ENCODE measurements at places on chromosomes 1 and 21.

GRCh38 chr1:31241321-31241720, 1.6 kb upstream of the NKAIN1 start:
- DNase-seq, result no peak

GRCh38 chr1:89088572-89088971, 23.6 kb upstream of the GBP1 start:
- no peak for DNase-seq

GRCh38 chr1:46806196-46807020, 7.6 kb downstream of the CYP4B1 start:
- no peak for DNase-seq

GRCh38 chr1:47971385-47972160, 25.6 kb downstream of the TRABD2B start:
- no peak for DNase-seq

GRCh38 chr1:107687849-107688753, 276.9 kb downstream of the VAV3 start:
- peak; percentile 74 for DNase-seq

DNA sequence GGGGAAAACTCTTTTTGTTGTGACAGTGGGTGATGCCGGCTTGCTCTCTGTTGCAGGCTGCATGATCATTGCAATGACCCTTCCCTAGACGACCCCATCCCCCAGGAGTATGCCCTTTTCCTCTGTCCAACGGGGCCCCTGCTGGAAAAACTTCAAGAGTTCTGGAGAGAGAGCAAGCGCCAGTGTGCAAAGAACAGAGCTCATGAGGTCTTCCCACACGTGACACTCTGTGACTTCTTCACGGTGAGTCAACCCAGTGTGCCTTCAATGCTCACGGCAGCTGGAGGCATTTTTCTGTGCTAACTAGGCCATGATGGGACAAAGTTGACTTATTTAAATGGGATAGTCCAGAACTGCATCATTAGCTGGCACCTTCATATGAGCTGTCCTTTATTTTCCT, 5.7 kb downstream of the UBASH3A start:
- DNase-seq, result no peak

GRCh38 chr1:234778221-234779159, 168.5 kb upstream of the IRF2BP2 start:
- DNase-seq, result no peak

DNA sequence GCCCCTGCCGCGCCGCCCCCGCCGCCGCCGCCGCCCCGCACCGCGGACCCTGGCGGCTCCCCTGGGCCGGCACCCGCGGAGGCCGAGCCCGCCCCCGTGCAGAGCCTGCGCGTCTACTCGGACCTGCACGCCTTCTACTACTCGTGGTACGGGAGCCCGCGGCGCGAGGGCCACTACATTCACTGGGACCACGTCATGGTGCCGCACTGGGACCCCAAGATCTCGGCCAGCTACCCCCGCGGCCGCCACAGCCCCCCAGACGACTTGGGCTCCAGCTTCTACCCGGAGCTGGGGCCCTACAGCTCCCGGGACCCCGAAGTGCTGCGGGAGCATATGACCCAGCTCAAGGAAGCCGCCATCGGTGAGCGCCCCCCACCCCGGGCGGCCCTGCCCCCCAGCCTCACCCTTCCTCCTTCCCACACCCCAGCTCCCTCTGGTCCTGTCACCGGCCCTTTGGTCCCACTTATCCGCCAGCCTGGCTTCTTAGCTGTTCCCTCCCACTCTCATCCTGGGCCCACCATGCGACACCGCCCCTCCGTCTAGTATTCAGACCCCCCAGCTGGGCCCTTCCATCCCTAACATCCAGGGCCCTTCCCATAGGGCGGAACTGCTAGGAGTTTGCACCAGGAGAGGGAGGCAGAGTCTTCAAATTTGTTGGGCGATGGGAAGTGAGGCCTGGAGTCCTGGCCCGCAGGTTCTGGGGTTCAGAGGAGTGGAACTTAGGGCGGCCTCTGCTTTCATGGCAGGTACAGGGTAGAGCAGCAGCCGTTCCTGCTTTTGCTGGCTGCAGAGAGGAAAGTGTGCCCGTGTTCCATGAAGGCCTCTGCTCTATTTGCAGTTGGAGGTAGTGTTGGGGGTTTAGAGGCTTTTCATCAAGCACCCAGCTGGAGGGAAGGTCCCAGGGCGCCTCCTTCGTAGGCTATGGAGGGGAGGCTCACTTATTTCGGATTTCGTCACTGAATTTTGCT, 1.0 kb downstream of the MANEAL start:
- DNase-seq, result no peak

DNA sequence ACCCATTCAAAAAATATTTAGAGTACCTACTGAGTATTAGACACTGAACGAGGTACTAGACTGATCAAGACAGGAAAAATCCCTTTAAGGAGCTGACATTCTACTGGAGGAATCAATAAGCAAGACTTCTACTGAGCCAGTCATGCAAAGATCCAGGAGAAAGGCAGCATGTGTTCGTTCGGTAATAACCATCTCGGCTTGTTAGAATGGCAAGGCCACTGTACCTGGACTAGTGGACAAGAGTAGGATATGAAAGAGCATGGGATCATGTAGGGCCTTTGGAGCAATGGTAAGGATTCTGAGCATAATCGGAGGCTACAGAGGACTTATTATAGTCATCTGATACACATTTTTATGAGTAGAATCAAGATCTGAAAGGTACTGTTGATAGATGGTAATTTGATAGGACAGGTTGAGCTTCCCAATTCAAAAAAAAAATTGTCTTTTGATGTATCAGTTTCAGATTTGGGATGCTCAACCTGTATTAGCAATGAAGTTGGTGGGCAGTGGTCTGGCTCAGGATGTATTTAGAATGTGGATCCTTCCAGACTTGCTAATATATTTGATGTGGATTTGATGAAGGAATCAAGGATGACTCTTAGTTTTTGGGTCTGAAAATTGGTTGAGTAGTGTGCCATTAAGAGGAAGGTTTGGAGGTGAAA, 2.3 kb downstream of the COX20 start:
- no peak for DNase-seq

DNA sequence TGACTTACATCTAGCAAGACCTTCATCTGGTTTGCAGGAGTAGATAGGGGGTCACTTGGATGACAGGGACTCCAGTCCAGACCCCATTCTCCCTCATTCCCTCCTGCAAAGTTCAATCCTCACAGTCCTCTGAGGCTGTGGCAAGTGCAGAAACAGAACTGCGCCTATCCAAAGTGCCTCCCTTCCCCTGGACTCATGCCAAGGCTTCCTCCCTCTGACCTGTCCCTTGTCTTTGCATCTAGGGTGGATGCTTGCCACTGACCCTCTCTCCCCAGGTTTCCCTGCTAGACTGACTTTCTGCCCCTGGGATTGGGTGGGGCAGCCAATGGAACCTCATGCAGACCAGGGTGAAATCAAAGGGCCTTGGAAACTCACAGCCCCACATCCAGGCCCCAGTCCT, 18.7 kb downstream of the PRAMEF1 start:
- DNase-seq, result no peak

DNA sequence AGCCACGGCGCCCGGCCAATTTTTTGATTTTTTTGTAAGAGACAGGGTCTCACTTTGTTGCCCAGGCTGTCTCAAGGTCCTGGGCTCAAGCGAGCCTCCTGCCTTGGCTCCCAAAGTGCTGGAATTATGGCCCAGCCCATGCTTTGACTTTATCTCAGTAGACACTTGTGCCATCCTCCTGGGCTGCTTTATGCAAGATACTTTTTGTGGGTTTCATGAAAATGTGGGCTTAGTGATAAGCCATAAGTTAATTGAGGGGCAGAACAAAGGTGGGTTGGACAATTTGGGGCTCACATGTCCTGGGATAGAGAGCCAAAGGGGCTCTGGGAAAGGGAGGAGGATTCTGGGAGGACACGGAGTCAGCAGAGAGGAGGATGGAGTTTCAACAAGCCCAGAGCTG, 22.0 kb downstream of the ALPL start:
- DNase-seq, result no peak

DNA sequence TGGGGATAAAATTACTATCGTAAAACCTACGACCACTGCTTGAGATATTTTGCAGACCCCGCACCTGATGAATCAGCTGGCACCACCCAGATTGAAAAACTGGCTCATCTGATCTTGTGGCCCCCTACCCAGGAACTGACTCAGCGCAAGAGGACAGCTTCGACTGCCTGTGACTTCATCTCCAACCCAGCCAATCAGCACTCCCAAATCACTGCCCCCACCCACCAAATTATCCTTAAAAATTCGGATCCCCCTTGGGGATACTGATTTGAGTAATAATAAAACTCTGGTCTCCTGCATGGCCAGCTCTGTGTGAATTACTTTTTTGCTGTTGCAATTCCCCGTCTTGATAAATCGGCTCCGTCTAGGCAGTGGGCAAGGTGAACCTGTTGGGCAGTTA, 81.4 kb downstream of the EDEM3 start:
- no peak for DNase-seq

DNA sequence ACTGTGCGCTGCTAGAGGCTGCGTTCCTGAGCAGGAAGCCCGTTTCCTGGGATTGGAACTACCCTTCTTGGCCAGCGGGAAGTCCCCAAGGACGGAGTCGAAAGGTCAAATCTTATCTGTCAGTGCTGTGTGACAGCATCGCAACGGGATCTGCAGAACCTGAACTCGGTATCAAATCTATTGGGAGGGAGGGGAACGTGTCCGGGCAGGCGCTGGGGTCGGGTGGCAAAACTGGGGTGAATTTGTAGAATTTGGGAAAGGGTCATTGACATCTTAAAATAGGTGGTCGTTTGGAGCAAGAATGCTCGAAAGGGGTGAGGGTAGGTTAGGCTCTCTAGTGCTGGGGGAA, 725 bp upstream of the ARPC5 start:
- no peak for DNase-seq

- no peak for DNase-seq
Observed at GRCh38 chr1:208179961-208180409, 64.2 kb downstream of the PLXNA2 start.

DNA sequence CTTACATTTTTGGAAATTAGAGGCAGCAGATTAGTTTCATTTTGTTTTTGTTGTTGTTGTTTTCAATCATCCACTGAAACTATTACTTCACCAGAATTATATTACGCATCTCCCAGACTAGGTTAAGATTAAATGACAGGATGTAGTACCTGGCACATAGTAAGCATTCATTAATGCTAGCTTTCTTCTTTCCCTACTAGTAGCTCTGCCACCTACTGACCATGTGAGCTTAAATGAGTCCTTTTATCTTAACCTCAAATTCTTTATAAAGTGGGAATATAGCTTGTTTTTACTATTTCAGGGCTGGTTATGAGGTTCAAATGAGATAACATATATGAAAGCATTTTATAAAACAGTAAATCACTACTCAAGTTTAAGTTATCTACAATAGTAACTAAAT, 10.2 kb upstream of the ASPM start:
- no peak for DNase-seq

DNA sequence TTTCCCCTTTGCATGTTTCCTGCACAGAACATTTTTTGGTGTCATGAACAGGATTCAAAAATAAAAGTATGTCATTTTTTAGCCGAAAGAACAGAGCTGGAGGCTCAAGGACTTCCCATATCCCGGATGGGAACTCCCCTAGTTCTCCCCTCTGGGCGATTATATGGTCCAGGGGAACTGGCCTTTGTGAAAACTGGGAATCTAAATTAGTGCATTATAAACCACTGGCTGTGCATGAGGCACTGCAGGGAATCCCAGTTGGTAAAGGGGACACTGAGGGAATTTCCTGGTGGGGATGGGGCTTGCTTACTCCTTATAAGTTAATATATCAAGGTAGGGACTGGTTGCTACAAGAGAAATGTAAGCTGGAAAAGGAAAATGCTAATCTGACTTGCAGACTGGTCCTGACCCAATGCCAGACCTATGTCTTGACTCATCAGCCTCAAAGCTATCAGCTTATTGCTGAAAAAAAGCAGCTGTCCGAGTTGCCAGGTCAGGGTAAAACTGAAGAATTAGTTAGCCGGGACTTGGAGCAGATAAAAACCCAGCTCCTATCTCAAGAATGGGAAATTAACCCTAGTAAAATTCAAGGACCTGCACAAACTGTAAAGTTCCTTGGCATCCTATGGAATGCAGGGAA, 122.6 kb downstream of the FCRL5 start:
- no peak for DNase-seq

GRCh38 chr1:101128211-101128727, 102.7 kb upstream of the DPH5 start:
- DNase-seq, result no peak

DNA sequence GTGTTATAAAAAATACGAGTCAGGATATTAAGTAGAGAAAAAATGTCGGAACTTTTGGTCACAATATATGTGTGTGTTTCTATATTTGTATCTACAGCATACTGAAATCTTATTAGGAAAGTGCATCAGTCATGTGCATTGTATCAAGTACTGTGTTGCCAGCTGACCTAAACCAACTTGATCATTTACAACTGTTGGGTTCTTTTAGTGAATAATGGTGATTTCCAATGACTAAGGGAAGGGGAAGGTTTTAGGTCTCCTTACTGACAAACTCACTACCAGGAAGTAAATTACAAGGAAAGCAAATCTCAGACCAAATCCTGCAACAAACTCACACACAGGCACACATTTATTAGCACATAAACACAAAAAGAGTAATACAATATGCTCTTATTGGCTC, 142.7 kb downstream of the TSEN15 start:
- DNase-seq, result no peak

DNA sequence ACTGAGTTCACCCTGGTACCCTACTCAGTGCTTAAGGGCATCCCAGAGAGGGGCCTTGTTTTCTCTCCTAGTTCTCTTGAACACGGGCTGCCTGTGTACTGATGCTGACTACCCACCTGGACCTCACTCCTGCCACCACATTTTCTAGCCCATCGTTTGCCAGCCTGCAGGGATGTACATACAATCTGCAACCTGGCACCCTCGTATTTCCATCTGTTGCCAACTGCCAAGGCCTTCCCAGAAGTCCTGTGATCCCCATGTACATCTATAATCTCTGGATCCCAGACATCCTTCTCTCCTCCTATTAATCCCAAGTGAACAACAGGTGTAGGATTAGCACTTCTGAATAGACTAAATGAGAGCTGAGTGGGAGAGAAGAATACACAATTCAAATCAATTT, 212.0 kb downstream of the SLC45A1 start:
- DNase-seq, result no peak

DNA sequence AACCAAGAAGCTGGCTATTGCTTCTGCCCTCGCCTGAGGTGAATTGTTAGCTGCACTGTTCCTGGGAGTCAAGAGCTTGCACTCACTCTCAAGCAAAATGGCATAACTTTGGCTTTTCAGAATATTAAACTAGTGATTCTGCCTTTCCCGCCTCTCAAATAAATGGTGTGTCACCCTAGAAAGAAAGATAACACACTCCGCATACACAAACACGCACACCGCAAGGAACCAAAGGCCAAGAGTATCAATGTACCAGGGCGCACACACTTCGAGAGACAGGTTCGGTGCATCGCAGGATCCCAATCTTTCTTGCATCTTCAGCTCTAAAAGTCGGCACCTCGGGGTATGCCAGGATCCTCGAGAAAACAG, 470 bp upstream of the RTCA start:
- DNase-seq, result peak; percentile 25

- DNase-seq, result no peak
Observed at GRCh38 chr1:42674682-42675081, 7.5 kb upstream of the YBX1 start.

GRCh38 chr1:177526201-177526600, 355.4 kb downstream of the BRINP2 start:
- DNase-seq, result no peak
